ENCODE measurements at places on chromosomes 13 and 19.

GRCh38 chr13:28161370-28161769, 23.0 kb downstream of the PAN3 start:
- DNase-seq = peak; percentile 71

DNA sequence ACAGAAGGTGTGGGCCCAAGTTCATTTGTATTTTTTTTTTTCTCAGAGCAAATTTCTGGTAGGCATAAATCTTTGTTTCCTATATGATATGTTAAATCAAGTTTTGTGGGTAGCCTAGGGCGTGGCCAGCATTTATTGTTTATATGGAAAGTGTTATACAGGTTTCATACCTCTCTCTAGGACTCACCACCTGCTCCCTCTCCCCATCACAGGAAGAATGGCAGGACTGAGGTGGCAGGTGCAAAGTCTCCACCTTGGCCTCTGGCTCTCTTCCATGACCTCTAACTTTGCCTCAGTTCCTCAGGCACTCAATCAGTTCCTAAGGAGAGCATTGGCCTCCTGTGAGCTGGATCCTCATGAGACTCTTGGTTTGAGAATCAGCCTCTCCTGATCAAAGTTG, 172.3 kb upstream of the TSC22D1 start:
- no peak for DNase-seq

- DNase-seq = peak; percentile 63
Measured at GRCh38 chr19:41449079-41449864, 6.3 kb downstream of the ERICH4 start.

DNA sequence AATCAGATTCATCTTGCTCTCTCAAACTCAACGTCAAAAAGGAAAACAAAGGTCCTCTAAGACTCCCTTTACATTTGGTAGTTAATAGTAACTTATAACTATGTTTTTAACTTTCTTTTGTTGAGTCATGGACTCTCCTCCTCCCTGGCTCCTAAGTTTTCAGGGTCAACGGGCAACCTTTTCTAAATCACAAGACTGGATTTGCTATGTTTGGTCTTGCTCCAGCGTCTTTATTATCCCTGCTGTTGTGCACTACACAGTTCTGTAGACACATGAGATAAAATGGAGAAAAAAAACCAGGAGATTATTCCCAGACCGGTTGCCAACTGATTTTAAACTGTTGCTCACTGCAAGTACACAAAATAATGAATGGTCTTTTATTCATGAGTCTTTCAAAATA, 1.9 kb upstream of the ITM2B start:
- no peak for DNase-seq

DNA sequence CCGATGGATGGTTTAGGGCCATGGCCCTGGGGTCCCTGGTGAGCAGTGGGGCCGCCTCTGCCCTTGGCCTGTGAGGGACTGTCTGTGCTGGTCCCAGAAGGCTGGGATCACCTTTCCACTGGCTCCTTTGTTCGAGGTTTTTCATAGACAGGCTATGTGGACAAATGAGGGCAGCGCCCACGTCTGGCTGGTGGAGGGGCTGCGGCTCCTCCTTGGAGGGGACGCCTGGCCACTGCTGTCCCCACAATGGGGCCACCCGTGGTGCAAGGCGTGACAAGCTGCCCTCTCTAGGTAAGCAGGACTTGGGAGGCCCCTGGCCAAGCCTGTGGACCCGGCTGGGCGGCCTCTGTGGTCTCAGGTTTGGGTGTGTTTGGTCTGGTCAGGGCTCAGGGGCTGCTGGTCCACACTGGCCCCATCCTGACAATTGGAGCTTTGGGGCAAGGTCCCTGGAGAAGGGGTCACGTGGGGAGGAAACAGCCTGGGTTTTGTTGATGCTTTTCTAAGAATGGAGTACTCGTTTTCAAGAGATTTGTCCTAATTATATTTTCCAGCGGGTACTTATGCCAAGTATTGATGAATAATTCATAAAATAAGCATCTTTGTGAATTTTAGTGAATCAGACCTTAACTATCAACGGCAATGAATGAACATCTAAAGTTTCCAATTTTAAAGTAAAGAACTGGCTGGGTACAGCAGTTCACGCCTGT, 33.3 kb downstream of the MCF2L start:
- DNase-seq = no peak

DNA sequence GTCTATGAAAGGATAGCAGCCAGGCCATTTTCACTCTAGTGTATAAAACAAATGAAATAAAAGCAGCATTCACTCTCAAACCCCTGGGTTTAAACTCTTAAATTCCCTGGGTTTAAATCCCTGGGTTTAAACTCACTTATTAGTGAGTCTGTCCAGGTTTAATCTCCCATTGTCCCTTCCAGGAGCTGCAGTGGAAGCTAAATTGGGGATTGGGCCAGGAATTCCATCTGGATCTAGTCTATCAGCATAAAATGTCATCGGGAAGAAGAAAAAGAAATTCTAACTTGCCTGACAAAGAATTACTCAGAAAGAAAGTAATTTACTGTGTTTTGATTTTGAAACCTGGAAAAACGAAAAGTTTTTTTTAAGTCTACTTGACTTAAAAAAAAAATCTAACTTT, 54.8 kb downstream of the FRY start:
- DNase-seq = no peak

GRCh38 chr19:10553943-10554381, 10.3 kb downstream of the ATG4D start:
- DNase-seq = no peak

- DNase-seq = peak; percentile 7
Measured at GRCh38 chr13:97194479-97194878, 27.7 kb upstream of the MBNL2 start.

DNA sequence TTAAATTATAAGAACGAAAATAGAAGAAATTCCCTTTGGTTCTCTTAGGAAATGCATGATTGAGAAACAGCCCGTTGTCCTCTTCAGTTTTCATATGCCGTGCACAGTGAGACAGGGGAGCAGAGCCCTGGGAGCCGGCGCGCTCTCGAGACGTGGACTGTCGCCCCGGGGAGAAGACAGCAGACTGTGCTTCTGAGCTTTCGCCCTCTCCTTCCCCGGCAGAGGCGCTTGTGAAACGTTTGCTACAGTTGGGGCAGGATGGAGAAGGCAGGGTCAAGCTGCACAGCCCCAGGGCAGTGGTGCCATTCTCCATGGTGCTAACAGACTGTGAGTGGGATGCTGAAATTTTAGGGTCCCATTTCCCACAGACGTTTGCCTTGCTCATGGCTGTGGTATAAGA, 192.2 kb upstream of the KL start:
- DNase-seq = no peak

DNA sequence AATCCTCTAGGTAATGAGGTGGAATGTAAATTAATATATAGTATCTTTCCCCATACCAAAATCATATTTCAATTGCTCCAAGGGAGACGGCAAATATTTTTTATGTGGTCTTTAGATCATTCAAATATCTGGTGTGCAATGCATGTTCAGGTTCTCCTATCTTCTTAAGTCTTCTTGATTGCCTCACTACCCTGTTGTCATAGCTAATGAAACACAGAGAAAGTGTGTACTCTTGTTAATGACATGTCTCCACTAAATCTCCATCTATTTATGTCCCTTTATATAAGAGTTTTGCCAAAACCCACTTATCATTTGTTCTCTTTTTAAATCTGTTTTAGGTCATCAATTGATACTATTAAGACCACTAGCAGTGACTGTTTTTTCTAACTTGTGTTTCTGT, 6.6 kb downstream of the STARD13 start:
- no peak for DNase-seq

GRCh38 chr19:47143322-47144073, 12.9 kb downstream of the SAE1 start:
- no peak for DNase-seq

- no peak for DNase-seq
Measured at GRCh38 chr13:28819046-28819730, 951 bp upstream of the MTUS2 start.

DNA sequence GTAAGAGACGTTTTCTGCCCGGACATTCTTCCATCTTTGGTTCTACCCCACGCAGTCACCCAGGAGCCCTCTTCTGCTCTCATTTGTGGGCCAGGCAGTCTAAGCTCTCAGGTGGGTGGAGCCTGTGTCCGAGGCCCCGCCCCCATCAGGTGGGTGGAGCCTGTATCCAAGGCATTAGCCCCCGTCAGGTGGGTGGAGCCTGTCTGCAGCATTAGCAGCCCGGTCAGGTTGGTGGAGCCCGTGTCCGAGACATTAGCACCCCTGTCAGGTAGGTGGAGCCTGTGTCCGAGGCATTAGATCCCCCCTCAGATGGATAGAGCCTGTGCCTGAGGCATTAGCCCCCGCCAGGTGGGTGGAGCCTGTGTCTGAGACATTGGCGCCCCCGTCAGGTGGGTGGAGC, 45.5 kb upstream of the C13orf46 start:
- DNase-seq = peak; percentile 28

- DNase-seq = no peak
Measured at GRCh38 chr19:30711826-30712225, 339.6 kb downstream of the ZNF536 start.

DNA sequence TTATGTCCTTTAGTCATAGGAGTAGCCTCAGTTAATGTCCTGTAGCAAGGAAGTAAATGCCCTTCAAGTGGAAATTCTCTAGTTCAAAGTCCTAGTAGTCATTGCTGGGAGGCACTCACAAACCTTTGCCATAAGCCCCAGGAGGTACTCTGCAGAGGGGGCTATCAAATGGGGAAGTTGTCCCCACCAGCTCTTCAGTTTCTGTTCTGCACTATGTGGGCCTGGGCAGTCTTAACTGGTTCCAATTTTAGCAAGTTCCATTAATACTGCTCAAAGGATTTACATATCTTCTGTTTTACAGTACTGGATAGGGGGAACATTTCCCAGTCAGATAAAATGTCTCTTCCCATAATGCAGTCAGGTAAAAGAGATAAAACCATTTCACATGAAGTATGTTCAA, 101.3 kb downstream of the B3GLCT start:
- no peak for DNase-seq

GRCh38 chr13:113483504-113484293, 6.8 kb downstream of the DCUN1D2 start:
- no peak for DNase-seq

GRCh38 chr13:50156140-50156539, 140.9 kb downstream of the KCNRG start:
- no peak for DNase-seq

GRCh38 chr13:71924931-71925330, 57.9 kb upstream of the DACH1 start:
- DNase-seq = no peak

DNA sequence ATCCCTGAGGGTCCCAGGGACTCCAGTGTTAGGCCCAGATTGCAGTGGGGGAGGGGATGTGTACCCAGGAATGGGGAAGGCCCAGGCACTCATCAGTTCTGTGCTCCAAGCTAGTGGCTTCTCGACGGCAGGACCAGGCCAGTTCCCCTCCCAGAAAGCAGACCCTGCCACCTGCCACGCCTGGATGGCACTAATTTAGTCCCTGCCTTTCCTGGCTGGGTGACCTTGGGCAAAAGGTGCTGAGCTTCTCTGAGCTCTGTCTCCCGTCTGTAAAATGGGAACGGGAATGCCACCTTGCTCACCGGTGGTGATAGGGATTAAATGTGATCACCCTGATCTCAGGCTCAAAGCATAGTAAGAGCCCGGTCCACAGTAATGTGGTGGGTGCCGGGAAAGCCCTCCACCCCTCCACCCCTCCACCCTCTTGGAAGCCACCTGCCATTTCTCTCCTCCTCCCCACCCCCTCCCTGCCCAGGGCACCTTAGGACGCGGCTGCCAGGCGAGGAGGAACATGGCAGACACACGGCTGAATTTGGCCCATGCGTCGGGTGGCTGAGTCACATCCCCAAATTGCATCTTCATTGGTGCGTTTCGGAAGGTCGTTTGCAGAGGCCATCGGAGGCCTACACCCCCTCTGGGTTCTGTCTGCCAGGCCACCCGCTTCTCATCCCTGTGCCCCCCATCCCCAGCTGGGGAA, 2.3 kb downstream of the KCNN1 start:
- no peak for DNase-seq

DNA sequence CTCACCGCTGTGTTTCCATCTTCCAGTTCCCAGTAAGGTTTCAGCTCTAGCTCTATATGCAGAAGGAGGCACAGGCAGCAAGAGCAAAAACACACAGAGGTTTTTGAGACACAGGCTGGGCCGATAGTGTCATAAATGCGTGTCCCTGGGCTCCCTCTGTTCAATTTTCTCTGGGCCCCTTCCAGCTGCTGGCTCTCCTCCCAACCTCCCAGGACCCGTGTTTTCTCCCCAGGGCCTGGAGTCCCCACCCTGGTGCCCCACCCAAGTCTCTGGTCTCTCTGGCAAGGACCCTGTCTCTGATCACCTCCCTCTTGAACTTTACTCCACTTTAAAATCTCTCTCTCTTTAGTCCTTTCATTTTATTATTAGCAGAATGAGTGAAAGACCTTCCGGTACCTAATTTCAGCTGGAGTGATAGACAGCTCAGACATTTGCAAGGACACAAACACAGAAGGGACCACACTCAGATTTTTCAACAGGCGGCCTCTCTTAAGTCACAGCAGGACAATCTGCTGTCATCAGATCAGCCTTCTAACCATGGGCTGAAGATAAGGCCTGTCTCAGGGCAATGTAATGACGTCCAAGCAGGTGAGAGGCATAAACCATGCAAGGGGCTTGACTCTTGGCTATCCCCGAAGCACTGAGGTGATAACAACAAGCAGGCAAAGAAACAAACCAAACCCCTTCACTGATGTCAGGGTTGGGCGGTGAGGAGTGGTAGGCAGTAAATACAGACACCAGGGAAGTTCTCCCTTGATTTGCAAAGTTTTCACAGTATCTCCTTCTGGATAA, 190.0 kb upstream of the IRS2 start:
- DNase-seq = no peak

- DNase-seq = no peak
Measured at GRCh38 chr19:4539693-4540581, at the start of gene LRG1. LRG1 (minus strand) TSS chr19:4540036; CDS start chr19:4540013, 23 bp downstream.

GRCh38 chr19:728011-728410, 19.3 kb downstream of the PALM start:
- no peak for DNase-seq

DNA sequence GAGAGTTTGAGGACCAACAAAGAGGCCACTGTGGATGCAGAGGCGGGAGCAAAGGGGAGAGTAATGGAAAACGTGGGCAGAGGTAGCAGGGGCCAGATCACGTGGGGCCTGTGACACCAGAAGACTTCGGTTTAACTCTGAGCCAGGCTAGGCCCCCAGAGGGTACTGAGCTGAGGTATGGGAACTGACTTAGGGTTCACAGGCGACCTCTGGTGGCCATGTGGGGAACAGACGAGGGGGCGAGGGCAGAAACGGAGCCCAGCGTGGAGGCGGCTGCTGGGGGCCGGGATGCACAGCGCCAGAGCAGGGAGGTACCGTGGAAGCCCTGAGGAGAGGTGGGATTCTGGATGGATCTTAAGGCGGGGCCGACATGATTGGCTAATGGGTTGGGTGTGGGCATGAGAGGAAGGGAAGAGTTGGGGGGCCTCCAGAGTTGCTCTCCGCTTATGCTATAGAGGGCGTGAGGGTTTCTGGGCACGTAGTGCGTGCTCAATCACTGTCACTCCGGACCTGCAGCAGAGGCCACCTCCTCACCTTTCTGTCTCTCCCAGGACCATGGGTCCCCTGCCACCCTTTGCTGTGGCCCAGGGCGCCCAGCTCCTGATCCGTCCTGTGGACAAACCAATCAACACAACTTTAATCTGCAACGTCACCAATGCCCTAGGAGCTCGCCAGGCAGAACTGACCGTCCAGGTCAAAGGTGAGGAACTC, 13.7 kb downstream of the PVR start:
- DNase-seq = peak; percentile 71
